ENCODE measurements at places on chromosomes 3 and 15. TPM values are rescaled to one million over a fixed set of nuclear protein-coding genes. Genes with fewer than 3 reads are reported as not detected.

The UBA3 gene
- 70.0 TPM for total RNA-seq

- DNase-seq: no peak
Observed at GRCh38 chr3:147372525-147373027, 33.8 kb downstream of the ZIC4 start.

DNA sequence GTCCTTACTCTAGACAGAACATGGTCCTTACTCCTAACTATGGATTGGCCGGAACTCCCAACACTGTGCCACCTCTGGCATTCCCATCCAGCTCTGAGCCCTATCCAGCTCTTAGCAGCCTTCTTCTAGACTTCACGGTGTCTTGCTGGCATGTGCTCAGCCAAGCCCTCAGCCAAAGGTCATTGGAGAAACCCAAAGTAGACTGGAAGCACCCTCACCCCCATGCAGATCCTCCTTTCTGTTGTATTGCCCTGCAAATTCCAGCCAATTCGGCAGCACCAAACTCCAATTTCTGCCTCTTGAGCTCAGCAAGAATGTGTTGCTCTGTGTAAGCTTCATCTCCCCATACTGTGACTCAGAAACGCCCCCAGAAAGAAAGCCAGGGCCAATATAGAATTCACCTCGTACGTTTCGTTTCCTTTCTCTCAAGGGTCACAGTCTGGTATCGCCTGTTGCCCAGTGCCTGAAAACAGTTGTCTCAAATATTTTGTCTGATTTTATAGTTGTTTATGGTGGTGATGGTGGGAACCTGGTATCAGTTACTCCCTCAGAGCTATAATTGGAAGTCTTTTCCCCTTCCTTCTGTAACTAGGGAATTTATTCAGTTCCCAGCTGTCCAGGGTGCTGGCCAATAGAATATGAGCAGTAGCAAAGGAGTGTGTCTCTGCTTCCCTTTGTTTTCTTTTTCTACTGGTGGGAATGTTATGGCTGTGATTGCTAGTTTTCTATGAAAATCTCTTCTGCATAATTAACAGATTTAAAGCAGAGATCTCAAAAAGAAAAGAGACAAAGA is 28.4 kb upstream of the EPHB3 start:
- no peak for DNase-seq

GRCh38 chr3:190224456-190224855 is 97.8 kb downstream of the CLDN1 start:
- no peak for DNase-seq

The SLC4A7 gene
- total RNA-seq: 123 TPM

GRCh38 chr15:38070778-38071177 is 136.3 kb downstream of the TMCO5A start:
- DNase-seq: no peak

DNA sequence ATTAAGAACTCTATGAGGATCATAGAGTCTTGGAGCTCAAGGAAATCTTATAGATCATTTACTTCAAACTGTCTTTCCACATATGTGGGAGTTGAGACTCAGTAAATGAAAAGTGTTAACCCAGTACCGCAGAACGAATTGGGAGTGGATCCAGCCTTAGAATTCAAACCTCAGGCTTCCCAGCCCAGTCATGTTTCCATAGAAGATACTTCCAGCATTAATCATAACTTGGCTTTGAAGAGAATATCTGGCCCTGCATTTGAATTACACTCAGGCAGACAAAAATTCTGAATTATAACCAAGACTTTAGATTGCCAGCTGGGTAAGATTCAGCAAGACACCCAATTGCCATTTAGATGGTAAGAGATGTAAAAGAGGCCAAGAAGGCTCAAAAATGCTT is 972.0 kb downstream of the TUSC7 start:
- peak; percentile 0 for DNase-seq

The TYRO3 gene
- total RNA-seq: 3.5 TPM

The TM2D3 gene
- 36.0 TPM for total RNA-seq

- no peak for DNase-seq
Observed at GRCh38 chr15:38021259-38021658, 86.8 kb downstream of the TMCO5A start.

DNA sequence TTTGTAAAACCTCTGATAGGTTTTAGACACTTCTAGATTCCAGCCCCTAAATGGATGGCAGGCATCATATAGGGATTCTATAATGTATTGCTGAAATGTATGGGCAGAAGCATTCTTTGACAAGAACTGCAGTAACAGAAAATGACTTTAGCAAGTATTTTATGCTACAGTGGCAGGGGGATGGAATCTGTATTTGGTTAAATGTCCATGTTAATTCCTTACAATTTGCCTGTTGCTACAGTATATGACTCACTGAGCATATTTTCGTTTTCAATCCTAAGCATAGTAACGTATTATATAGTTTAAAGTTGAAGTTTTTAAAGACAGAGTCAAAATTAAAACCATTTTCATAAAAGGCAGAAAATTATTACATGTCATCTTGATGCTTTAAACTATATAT is 150.1 kb downstream of the MEX3B start:
- no peak for DNase-seq

DNA sequence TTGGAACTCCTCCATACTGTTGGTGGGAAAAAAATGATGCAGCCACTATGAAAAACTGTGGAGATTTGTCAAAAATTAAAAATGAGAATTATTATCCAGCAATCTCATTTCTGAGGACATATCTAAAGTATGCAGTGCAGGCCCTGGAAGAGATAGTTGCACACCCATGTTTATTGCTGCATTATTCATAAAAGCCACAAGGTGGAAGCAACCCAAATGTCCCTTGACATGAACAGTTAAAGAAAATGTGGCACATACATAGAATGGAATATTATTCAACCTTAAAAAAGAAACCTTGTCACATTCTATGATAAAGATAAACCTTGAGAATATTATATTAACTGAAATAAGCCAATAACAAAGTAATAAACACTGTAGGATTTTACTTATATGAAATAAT is 80.9 kb upstream of the ARHGEF26 start:
- peak; percentile 16 for DNase-seq

The ELL3 gene
- total RNA-seq: 5.7 TPM

DNA sequence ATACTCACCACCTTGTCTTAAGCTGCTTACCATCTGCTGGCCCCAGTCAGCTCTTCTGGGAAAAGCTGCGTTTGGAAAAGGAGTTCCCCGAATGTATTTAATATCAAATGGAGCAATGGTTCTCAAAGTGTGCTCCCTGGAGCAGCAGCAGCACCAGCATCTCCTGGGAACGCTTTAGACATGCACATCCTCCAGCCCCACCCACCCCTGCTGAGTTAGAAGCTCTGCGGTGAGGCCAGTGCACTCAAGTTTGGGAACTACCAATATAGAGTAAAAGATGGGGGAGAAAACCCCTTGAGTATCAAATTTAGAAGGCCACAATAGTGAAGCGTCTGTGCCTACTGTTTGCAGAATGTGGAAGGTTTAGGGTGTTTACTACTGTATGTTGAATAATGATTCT is 124.0 kb upstream of the TOPAZ1 start:
- DNase-seq: no peak

DNA sequence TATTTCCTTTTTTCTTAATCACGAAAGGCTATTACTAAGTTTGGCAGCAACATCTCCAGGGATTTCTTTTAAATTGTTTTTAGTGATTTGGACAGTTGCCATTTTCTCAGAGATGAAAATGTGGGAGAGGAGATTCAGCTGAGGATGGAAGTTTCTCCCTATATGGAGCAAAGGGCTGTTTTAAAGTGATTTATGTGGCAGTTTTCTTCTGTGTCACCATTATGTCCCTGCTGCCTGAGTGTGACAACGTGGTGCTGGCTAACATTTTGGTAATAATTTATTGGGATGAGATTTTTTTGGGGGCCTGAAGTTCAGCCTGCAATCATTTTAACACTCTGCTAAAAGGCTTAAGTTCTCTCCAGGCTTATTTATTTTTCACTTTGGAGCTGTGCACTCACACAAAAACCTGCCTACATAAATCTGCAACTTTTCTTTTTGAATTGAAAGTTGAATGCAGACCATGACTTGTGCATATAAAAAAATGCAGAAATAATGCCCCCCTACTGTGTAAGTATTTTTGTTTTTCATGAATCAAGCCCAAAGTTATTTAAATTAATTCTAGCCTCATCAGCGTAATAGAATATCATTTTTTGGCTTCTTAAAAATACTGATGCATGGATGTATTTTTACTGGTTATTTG is 210.9 kb downstream of the ZIC1 start:
- DNase-seq: no peak

The PRICKLE2 gene
- 50.5 TPM for total RNA-seq

GRCh38 chr3:126289096-126289495 is 68.1 kb downstream of the KLF15 start:
- no peak for DNase-seq

DNA sequence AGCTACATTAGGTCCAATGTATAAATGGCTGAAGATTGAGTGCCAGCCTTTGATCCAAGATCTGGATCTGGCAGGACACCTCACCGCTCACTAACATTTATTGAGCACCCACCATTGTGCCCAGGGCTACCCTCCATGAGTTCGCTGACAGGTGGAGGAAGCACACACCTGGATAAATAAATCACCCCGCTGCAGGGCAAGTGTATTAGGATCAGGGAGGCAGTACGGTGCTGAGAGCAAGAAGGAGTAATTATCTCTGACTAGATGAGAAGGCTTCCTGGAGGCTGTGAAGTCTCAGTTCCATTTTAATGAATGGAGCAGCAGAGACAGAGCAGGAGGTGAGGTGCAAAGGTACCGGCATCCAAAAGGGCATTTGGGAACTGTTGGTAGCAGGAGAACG is 104.1 kb downstream of the LIPC start:
- no peak for DNase-seq

- no peak for DNase-seq
Observed at GRCh38 chr3:89845053-89845452, 737.6 kb downstream of the EPHA3 start.

DNA sequence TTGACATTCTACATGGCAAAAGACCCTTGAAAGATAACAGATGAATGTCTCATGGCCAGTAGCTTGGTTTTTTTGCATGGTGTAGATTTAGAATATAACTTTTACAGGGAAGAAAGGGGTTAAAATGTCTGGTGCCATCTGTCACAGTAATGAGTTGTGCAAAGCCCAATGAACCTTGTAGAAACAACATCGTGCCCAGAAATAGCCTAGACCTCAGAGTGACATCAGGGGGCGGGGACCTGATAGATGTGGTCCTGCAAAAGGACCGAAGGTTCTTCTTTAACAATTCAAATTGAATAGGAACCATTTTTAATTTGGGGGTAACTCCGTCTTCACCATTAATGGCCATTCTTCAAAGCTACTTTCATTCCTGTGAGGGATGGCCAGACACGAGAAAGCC is 254.1 kb upstream of the CTDSPL start:
- no peak for DNase-seq

- DNase-seq: no peak
Observed at GRCh38 chr3:155190691-155191090, 102.8 kb downstream of the STRIT1 start.

The WDR93 gene
- 0.17 TPM for total RNA-seq

The NXPE3 gene
- total RNA-seq: 16.8 TPM

DNA sequence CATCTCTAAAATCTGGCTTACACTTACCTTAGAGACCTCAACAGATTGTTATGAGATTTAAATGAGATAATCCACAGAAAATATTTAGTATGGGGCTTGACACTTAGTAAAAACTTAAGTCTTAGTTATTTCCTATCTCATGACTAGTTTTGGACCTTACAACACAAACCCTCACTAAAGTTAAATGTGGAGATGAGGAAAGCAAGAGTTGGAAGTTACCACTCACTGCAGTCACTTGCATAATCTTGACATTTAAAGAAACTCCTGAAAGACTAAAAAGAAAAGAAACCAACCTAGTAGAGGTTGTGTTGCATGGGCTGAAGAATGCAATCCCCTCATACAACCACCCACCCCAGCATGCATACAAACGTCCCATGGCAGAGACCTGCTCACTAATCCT is 40.1 kb downstream of the ITGB5 start:
- no peak for DNase-seq

DNA sequence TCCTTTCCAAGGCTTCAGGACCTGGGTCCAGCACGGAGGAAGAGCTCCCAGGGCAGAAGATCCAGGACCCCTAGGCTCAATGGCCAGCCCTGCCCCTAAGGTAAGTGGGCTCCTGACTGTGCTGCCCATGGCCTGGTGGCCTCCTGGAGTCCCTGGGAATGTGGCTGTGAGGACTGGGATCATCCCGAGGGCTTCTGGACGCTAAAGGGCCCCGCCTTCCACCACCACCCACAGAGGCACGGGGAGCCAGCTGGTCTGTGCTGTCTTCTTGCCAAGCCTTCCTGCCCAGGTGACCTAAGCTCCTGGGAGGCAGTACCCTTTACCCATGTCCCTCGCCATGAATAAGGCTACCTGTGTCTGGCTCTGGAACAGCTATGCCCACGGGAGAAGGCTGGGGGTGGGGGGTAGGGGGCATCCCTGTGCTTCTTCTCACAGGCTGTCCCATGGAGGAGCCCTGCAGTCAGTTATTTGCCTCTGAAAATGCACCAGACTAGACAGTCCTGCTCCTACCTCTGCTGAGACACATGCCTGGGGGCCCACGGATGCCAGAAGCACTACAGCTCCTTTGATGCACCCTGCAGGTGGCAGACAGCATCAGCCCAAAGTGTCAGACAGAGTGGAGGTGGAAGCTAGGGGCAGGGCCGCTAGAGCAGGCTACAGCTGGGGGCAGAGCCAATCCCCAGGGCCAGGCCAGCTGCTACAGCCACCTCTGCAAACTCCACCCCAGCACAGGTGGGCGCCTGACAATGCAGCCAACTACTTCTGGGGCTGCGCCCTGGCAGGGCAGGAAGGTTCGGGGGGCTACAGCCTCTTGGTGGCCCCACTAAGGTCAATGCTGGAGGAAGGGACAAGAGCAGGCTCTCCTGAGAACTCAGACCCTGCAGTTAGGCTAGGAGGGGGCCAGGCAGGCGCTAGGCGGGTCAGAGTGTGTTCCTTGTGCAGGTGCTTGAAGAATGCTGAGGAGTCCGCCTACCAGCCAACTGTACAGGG is 90.9 kb downstream of the SEC22A start:
- no peak for DNase-seq

- DNase-seq: no peak
Observed at GRCh38 chr15:100692671-100693070, 90.3 kb downstream of the ASB7 start.

The CLDN18 gene
- not detected for total RNA-seq

The ARHGEF3 gene
- total RNA-seq: 17.5 TPM

DNA sequence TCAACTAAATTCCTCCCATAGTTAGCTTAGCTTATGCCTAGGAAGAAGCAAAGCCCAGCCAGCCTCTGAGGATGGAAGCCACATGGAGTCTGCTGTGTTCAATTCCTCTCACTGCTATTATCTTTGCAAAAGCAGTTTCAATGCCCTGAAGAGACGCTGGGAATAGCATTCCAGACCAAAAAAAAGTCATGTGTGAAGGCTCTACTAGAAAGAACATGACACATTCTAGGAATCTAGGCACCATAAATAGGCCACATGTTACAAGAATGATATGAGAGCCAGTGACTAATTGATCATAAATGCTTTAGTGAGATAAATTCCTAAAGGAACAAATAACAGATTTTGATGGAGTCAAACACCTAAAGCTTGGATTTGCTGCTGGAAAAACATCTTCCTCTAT is 800.8 kb downstream of the TUSC7 start:
- DNase-seq: no peak

The ANKRD63 gene
- total RNA-seq: not detected

- DNase-seq: no peak
Observed at GRCh38 chr3:195849322-195850074, 37.8 kb upstream of the MUC4 start.

Measured in mammary epithelial cell (primary cell).